ENCODE measurements at places on chromosomes 1 and 21.

DNA sequence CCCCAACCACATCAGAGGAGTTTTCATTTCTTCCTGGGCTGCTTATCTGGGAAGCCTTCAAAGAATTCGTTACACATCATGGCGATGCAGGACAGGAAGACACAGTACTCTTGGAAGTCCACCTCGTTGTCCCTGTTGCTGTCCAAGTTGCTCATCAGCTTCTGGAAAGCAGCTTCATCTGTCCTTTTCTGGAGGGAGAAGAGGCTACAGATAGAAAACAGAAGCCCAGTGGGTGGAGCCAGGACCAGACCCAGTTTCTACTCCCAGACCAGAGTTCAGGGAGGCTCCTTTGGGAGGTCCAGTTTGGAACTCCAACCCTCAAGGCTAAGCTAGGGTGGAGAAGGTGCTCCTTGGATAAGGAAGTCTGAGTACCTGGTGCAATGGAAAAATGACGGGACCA lies 1.9 kb downstream of the S100A4 start:
- no peak for DNase-seq

DNA sequence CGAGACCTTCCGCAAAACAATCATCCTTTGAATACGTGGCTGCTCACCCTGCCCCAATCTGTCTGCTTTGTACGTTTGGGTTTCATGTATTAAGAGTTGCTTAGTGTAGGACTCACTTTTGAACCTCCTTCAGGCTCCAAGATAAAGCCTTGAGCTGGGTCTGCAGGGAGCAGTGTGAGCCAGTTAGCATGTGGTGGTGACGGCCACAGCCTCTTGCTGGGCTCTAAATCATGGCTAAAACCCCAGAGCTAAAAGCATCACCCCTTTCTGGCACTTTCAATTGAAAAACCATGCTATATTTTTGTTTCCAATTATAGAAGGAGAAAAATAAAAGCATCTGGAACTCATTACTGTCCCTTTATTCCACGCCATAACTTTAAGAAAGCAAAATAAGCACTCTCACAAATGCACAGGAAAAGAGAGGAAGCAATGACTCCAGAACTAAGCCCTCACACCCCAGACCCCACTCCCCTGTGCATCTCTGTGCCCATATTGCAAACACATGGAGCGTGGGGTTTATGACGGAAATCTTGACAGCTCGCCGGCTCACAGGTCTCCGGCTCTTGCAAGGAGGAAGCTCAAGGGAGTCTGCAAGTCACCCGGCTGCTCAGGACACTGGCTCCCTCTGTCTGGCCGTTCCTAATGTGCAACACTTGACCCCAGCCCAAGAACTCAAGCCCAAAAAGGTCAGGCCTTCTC lies 135.5 kb downstream of the MIS18A start:
- DNase-seq, result no peak

GRCh38 chr1:157167437-157167836 lies 29.2 kb upstream of the ETV3 start:
- no peak for DNase-seq

GRCh38 chr1:204735042-204735441 lies 49.5 kb upstream of the LRRN2 start:
- DNase-seq, result no peak

DNA sequence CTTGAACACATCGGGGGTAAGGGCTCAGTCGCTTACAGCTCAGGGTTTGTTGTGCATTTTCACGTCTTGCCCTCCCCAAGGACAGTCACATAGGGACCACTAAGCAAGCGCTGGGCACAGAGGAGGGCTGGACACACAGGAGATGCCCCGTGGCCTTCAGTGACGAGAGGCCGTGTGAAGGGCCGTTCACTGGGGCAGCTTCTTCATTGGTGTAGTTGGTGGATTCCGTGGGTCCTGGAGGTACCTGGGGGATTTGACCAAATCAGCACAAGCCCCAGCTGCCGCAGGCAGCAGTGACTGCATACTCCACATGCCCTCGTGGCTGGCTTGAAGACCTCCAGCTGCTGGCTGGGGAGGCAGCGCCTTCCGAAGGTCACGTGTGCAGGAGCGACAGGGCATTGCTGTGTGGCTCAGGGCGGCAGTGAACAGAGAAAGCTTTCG lies 100.8 kb upstream of the C1orf174 start:
- DNase-seq, result no peak

GRCh38 chr1:24417681-24418080 lies 2.1 kb downstream of the NIPAL3 start:
- DNase-seq, result no peak

- no peak for DNase-seq
Observed at GRCh38 chr1:22680726-22681125, 27.7 kb downstream of the C1QB start.

DNA sequence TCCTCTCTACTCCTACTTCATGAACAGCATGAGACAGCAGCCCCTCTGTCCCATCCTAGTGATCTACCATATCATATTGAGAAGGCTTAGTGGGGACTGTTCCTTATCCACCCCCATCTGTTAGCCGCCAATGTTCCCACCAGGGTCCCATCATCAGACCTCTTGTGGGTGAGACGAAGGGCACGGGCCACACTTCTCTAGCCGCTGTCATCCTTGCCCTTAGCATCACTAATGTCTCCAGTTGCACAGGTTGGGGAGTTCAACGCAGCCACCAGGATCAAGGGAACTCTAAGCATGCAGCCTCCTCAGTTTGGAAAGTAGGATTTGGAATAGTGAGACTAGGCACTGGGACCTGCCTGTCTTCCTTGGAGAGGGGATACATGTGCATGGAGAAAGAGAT lies 20.1 kb downstream of the INKA2 start:
- DNase-seq, result no peak

DNA sequence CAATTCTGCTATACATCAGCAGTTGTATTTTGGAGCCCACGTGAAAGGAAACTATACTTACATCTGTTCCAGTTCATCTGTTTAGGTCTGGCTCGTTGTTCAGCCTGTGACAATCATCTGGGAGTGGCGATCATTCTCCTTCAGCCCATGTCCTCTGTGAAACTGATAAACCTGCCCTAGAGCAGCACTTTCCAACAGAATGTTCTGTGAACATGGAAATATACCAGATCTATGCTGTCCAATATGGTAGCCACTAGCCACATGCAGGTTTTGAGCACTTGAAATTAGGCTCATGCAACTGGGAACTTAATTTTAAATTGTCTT lies 24.5 kb upstream of the COQ8A start:
- DNase-seq, result no peak

DNA sequence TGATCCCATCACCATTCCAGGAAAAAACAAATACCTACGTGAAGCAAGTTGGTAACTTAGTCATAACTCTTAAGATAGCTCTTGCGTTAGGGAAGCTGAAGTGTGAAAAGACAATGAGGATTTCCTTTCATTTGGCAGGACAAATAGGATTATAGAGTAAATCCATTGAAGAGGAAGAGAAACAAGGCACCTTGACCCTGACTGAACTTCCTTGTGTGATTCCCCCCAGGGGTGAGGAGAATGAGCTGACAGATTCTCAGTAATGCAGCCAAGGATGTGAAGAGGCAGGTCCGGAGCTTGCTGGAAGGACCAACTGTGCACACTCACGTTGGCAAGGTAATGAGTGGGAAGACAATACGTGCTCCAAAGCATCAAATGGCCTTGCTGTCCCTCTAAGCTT lies 55.0 kb upstream of the HMCN1 start:
- DNase-seq, result no peak

DNA sequence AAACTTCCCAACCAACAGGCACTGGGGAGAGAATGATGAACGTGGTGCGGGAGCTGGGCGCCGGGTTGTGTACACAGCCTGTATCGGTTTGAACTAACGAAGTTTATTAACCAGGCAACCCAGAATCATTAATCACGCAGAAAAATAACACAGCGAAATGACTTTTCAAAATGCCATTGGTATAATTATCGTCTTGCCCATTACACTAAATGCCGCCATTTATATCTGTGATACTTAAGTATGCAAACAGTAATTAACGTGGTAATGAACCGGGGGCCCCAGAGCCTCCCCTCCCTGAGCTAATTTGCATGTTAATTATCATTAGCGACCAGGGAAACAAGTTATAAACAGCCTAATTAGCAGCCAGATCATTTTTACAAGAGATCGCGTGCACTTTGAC lies 5.1 kb upstream of the TTC34 start:
- DNase-seq, result no peak

DNA sequence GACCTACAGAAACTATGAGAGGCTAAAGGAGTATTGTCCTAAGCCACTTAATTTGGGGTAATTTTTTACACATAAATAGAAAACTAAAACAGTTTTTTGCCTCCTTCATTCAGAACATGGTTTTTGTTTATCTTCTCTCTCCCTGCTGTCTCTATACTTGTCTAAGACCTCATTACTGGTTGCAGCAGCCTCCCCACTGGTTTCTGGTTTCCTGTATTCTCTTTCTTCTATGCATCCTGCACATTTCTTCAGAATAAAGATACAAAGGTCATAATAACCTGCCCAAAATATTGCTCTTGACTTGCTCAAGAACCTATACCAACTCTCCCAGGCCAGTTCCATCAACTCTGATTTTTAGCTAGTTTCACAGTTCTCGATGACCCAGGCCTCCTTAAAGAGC lies 19.8 kb upstream of the BOLA1 start:
- DNase-seq, result no peak

DNA sequence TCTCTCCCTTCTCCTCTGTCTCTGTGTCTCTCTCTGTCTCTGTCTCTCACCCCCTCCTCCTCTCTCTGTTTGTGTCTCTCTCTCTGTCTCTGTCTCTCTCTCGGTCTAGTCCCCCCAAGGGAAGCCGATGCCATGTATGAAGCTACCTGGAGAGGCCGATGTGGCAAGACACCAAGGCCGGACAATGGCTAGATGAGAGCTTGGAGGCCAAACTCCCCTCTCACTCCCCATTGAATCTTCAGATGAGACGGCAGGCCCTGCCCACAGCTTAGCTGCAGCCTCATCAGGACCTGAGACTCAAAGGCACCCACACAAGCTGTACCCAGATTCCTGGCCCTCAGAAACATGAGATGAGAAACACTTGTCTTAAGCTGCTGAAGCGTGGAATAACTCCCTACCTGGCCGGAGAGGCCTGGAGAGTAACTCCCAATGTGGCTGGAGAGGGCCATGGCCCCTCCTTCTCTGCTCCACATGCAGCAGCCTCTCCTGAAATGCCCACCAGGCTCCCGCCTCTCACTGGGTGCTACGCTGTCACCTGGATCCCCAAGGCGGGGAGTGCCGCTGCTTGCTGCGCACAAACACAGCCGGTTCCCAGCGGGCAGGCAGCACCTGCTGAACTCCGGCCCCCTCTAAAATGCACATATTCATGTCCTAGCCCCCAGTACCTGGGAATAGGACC lies 7.8 kb upstream of the ACTRT2 start:
- no peak for DNase-seq

- no peak for DNase-seq
Observed at GRCh38 chr1:223264983-223265908, 98.7 kb downstream of the SUSD4 start.

- no peak for DNase-seq
Observed at GRCh38 chr1:213719462-213719861, 268.3 kb upstream of the PROX1 start.

DNA sequence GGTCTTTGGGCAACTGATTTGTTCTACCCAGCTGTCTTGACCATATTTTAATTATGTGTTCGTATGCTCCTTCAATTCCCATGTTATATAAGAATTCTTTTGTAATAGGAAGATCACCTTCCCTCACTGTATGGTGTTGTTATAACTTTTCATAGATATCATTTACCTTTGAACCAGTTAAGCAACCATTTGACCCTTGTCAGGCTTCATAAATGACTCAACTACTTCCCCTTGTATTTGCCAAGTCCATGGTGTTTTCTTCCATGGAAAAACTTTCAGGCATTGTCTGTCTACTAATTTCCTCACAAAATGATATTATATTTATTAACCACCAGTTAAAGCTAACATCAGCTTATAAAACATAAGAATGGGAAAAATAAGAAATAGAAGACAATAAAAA lies 5.1 kb downstream of the BPNT1 start:
- no peak for DNase-seq

DNA sequence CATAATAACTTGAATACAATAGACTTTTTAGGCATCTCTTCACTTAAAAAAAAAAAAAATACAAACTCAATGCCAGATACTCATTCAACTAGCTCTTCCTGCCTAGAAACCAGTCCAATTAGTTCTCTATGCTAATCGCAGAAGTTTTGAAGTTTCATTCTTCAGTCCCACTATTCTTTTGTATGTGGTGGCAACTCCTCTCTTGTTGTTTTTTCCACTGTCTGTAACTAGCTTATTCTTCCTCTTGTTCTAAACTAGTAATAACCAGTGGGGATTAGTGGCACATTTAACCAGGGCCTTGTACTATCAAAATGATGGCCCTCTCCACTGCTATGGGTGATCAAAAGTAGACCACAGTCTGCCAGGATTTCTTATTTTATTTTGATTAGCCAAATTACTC lies 52.5 kb downstream of the SELENOF start:
- no peak for DNase-seq

DNA sequence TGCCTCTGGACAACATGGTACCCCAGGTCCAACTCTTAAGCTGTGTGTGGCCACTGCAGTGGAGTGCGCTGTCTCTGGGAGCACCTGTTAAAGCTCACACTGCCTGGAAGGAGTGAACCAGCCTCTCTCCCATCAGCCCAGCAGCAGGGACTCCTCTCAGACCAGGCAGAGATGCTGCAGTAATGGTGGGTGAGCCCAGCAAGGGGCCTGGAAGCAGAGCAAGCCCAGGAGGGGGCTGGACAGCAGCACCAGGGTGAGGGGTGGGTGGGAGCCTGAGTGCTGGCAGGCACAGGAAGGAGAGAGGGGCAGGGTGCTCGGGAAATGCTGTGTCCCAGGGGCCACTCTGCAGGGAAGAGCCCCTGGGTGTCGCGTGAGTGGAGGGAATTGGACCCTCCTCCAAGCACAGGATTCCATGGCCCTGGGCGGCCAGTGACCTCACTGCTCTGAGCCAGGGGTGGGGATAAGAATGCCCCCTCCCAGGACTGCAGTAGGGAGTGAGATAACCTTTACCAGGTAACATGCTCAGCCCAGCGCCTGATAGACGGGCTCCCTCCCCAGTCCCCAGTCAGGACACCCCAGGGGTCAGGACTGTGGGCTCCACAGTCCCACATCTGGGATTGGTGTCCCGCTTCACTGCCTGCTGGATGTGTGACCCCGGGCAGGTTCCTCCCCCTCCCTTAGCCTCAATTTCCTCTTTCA lies 313.1 kb downstream of the MATN1 start:
- no peak for DNase-seq

- peak; percentile 23 for DNase-seq
Observed at GRCh38 chr1:201127755-201128455, 921 bp upstream of the ASCL5 start.

DNA sequence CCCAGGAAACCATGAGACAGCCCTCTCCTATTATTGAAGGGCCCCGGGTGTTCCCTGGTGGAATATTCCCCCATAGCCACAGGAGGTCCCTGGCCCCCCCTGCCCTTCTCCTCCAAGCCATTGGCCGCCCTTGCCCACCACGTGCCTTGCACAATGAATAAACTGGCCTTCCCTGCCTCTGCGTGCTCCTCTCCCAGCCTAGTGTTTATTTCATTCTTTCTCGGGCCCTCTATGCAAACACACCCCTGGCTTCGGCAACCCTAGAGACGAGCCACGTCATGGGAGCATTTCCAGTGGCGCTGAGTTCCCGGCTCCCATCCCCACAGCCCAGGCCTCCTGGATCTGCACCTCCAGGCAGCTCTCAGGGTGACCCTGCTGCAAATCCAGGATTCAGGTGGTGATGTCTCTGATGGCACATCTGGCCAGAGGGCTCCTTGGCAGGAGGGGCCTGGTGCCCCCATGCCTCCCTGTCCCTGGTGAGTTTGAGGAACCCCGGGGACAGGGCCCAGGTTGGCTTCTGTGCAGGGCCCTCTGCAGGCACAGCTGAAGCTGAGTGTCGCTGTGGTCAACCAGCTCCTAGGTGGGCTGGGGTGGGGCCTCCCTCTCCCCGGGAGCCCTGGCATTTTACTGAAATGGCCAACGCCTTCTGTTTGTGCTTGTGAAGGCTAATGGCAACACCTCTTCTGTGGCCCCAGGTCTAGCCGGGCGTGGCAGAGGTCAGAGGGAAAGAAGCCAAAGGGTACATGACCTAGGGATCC lies 6.2 kb downstream of the KRTAP10-12 start:
- no peak for DNase-seq

Data from HT1080 (cell line).